ENCODE measurements at places on chromosomes 2 and 18.

- no peak for DNase-seq
Observed at GRCh38 chr2:240121675-240122074, 14.4 kb downstream of the COPS9 start.

DNA sequence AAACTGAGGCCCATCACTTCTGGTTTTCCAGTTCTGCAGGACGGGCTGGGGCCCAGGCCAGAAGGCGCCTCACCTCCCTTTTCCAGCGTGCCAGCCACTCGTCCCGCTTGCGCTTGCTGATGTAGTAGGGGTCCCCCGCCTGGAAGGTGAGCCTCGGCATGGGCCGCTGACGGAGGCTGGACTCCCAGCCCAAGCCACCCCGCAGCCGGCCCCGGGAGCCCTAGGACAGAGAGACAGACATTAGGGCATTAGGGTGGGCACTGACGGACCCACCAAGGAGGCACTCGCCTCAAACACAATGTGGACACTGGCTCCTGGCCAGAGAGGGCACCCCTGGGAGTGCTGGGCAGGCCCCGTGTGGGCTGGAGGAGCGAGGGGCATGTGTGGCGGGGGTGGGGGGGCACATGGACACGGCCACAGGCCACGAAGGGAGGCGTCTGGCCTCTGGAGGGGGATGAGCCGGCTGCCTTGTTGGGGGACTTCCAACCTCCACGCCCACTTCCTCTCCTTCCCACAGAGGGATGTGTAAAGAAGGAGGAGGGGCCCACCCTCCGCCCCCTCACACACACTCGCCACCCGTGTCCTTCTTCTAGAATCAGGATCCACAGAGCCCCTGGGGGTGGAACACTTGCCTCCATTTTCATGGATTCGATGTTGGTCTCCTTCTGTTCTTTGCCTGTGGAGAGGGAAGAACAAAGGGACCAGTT lies 66.7 kb downstream of the DNMT3A start:
- no peak for DNase-seq

GRCh38 chr2:180180511-180180910 lies 173.4 kb upstream of the CWC22 start:
- no peak for DNase-seq

- DNase-seq = no peak
Observed at GRCh38 chr2:71102981-71103681, 26.9 kb downstream of the MCEE start.

- DNase-seq = no peak
Observed at GRCh38 chr2:209974576-209974975, 27.9 kb upstream of the RPE start.

DNA sequence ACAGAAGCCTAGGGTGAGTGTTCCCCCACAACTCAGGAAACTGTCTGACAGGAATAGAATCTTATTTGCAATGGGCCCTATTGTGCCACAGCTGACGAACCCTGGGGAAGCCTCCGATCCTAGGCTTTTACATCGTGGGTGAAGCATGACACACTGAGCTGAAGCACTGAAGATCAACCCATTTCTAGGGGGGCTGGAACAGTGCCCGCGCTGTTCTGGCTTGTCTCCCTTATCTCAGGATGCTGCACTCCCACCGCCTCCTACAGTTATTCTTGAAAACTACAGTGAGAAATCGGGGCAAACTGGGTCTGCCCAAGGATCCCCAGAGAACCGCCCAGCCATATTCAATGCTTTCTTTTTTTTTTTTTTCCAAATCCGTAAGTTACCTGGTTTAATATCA lies 41.1 kb downstream of the NETO1 start:
- DNase-seq = no peak
